ENCODE measurements at places on chromosomes 5 and 9.

DNA sequence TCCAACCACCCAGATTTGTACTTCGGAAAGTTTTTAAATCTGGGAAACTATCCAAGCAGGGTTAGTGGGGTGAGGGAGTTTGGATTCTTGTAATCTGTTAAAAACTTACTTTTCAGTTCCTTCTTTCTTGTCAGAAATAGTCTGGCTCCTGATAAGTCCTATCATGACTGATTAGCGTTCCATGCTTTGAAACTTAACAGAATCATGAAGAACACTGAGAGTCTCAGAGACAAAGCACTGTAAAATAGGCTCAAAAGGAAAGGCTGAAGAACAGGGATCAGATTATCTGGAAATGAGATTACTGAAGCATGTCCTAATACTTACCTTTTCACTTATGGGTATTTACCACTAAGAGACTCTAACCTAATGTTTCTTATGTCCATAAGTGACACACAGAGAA is 242.5 kb downstream of the ARRDC3 start:
- no peak for DNase-seq

DNA sequence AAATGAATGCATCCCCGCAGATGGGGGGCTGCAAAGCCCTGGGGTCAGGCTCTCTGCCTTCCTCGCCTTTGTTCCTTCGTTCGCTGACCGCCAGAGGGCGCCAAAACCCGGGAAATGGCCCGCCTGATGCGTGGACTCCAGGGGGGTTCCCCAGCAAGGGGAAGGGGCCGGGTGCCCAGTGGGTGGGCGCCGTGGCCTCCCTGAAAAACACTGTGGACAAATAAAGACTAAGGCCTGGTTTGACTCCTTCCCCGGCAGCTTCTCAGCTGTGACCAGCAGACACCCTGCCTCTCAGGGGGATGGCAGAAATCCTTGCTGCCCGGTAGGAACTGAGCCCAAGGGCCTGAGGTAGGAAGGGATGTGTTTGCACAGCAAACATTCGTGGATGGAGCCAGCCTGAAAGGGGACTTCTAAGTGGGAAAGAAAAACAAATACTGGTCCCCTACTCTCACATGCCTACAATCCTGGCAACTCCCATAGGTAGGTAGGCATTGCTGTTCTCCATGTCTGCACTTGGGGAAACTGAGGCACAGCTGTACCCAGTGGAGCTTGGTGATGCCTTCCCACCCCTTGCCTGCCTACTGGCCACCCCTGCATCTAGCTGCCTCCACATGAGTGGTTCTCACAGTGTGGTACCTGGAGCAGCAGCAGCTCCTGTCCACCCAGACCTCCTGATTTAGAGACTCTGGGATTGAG is 57.7 kb downstream of the DUSP1 start:
- no peak for DNase-seq

GRCh38 chr5:149961957-149962409 is 1.4 kb downstream of the SLC26A2 start:
- no peak for DNase-seq

DNA sequence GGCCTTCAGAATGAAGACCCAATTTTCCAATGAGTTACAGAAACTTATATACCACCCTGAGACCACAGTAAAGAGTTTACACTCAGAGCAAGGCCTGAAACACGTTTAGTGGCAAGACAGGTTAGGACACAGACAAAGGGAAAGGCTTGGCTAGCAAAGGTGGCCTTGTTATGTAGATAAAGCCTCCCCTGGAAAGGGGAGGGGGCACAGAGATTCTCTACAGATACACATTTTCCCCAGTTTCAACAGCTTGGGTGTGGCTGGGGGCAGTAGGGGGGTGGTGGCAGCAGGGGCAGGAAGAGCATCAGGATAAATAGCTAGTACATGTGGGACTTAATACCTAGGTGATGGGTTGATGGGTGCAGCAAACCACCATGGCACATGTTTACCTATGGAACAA is 51.9 kb upstream of the PPP1R2B start:
- no peak for DNase-seq

GRCh38 chr5:111929261-111929660 is 172.3 kb upstream of the NREP start:
- DNase-seq: no peak

DNA sequence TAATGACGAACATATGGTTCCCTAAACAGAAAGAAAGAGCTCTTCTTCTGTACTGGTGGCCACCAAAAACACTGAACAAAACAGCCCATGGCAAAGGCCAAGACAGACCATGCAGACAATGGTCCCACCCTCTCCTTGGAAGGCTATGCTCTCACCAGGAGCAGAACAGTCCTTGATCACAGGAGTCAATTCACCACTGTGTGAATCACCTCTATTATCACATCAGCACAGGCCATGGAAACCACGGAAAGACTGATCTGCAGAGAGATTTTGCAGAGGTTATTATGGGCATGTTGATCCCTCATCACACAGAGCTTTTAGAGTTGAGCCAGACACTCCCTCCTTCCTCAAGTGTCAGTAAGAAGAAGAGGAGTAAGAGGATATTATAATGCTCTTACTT is 134.0 kb upstream of the RASEF start:
- no peak for DNase-seq

DNA sequence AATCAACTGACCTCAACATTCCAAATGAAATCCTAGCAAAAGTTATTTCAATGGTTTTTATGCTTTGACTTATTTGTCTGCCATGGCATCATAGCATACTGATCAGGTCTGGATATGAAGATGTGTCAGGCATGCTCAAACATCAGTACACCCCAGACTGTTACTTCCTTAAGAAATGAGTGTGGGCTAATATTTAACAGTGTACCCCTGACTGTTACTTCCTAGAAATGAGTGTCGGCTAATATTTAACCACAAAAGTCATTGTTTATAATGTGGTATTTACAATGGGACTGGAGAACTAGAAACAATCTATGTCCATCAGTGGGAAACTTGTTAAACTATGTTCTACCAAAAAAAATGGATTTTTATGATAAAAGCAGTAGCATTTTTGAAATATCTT is 38.1 kb upstream of the HNRNPA0 start:
- no peak for DNase-seq

DNA sequence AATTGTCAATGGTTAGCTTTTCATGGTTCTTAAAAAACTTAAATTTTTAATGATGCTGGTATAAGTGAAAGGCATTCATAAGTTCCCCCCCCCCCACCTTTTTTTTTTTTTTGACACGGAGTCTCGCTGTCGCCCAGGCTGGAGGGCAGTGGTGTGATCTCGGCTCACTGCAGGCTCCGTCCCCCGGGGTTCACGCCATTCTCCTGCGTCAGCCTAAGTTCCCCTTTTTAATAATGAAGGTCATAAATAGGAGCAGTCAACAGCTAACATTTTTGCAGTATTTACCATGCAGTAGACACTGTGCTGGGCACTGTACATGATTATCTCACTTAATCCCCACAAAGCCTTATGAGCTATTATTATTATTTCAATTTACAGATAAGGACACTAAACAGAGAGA is 556.3 kb downstream of the PDE4D start:
- DNase-seq: no peak

- DNase-seq: no peak
Measured at GRCh38 chr9:131018621-131019020, 9.6 kb downstream of the LAMC3 start.

GRCh38 chr5:54881286-54882005 is 103.9 kb downstream of the ESM1 start:
- no peak for DNase-seq

DNA sequence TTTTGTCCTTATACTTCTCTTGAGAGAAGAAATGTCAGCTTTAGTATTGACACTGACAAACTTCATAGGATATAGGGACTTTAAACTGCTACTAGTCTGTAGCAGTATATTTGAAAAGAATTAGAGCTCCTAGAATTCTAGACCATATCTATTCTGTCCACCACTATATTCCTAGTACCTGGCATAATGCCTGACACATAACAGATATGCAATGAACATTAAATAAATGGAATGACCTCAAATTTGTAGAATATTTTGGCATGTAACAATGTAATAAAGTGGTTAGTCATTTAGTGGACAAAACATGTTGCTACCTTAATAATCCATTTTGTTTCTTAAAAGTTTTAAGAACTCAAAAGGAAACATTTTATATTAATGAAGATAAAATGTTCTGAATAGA is 57.5 kb downstream of the HOMER1 start:
- no peak for DNase-seq

DNA sequence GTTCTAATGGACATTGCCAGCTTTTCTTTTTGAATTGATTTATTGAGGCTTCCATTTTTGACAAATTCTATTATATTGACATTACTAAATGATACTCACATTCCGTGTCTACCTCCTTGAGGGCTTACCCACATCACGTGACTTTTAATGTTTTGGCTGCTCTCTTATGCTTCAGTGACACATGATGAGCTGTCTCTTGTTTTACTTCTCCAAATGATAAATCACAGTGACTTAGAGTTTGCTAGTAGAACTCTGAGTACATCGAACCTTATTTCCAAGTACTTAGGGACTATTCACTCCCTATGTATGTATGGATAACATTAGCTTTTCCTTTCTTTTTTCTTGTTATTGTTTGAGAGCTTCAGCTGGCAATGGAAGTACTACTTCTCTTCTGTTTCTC is 169.8 kb upstream of the KCNN2 start:
- no peak for DNase-seq

- peak; percentile 43 for DNase-seq
Measured at GRCh38 chr9:131405858-131406537, 12.1 kb downstream of the PRRC2B start.
